ENCODE measurements at places on chromosomes 5 and 9.

DNA sequence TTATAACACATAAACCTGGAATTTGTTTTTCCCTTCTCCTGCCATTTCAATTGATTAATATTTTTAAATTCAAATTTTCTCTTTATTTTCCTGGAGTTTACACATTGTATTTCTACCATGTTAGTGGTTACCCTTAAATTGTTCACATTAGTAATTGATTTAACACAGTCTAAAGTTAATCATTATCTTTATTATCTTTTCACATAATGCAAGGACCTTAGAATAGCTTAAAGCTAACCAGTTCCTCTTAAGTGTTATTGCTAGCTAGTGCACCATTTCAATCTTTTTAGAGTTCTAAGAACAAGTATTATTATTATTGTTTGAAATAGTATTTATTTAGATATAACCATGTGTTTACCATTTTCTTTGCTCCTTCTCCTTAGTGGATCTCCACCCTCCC lies 251.2 kb upstream of the FBXL7 start:
- no peak for DNase-seq

- no peak for DNase-seq
Measured at GRCh38 chr5:74669821-74670220, 15.2 kb upstream of the HEXB start.

GRCh38 chr5:157212307-157212706 lies 31.7 kb downstream of the ITK start:
- no peak for DNase-seq

DNA sequence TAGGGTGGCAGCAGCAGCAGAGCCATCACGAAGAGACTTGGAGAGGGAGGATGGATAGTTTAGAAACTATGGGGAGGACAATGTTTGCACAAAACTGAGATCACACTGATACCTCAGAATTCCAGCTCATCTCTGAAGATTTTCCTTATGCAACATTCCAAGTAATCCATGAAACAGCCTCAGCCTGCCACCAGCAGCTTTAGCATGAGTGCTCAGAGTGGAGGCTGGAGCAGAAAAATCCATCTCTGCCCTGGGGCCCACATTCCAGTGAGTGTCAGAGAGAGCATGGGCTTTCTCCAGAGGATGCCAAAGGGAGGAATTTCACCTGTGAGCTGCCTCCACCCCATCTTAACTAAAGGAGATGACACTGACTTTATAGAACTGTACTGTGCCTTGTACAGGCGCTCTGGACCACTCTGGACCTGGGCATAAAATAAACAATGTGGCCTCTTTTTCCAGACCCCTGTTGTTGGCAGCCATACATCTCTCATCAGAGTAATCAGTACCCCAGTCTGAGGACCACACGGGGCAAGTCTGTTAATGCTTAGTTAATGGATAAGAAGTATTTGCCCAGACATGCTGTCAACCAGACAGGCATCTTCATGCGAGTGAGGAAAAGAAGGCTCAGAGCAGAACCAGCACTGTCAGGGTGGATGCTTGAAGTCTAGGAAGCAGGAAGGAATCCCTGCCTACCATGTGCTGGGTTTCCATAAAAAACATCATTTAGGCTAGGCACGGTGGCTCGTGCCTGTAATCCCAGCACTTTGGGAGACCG lies 440.9 kb downstream of the ENC1 start:
- no peak for DNase-seq

DNA sequence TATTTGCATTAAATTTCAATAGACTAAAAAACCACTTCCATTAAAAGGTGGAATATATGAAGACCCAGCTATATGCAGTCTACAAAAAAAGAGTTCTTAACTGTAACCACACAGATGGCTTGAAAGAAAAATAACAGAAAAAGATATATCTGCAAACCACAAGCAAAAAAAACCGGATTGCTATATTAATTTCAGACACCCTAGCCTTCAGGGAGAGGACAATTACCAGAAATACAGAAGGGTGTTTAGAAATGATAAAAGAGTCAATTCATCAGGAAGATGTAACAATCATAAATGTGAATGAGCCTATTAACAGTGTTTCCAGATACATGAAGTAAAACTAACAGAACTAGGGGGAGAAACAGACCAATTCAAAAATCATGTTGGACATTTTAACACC lies 56.9 kb upstream of the SMIM23 start:
- no peak for DNase-seq

- DNase-seq: no peak
Measured at GRCh38 chr5:55151923-55152842, 7.8 kb upstream of the GPX8 start.

DNA sequence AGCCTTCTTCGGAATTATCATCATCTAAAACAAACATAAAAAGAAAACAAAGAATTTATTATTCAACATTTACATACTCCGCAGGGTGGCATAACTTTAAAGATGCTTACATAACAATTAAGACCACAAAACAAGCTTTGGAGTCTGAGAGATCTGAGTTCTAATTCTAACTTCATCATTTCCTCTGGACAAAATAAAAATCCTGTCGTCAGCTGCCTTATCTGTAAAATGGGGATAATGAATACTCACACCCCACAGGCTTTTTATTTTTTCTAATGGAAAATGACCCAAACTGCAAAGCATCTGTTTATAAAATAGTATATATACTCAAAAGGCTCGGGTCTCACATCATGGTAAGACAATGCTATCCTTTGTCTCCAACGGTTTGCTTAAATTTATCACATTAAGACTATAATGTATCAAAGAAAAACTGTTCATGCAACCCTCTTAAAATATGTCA lies 4.3 kb downstream of the ARRDC3 start:
- DNase-seq: no peak

GRCh38 chr5:34923694-34924461 lies 5.5 kb upstream of the DNAJC21 start:
- no peak for DNase-seq

GRCh38 chr5:150222906-150223305 lies 33.0 kb downstream of the SLC6A7 start:
- DNase-seq: no peak

DNA sequence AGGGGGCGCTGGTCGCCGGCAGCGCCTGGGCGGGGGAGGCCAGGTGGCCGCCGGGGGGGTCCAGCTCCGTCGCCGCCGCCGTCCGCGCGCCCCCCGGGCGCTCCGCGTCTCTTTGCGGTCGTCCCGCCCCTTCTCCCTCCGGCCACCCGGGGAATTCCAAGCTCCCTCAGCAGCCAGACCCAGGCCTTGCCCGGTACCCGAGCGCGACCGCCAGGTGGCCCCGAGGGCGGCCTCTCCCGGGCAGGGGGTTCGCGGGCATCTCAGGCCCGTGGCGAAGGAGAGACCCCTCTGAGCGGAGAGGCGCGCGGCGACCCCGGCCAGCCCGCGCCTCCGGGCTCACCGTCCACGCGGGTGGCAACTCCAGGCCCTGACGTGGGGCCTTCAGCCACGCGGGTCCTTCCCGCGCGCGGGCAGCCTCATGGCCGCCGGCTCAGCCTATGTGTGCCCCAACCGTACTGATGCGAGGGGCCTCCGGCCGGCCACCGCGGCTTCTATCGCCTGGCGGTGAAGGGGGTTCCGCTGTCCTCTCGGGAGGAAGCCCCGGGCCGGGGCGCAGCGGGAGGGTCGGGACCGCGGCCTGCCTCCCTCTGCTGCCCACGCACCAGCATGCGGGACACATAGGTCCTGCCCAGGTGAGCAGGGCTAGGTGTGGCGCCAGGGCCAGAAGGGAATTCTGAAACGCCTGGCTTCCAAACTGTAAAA lies 529 bp upstream of the NRARP start:
- DNase-seq: no peak

DNA sequence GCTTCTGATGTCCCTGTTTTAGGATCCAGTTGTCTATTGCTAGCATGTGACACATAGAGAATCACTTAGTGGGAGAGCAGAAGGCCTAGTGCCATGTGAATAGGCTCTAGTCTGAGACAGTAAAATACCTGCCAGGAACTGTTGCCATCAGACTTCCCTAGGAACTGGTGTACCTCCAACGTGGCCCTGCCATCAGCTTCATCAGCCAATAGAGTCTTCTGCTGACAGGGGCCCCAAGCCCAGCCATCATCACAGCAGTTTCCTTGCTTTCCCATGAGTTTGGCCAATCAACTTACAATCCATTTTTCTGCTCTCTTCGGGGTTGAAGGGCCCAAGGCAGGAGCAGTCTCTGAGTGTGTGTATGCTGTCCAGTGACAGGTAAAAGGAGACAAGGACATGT lies 128.4 kb upstream of the ADRA1B start:
- DNase-seq: no peak

- DNase-seq: no peak
Measured at GRCh38 chr5:88824892-88825583, 57.9 kb downstream of the MEF2C start.

GRCh38 chr9:90960941-90961340 lies 159.3 kb downstream of the SYK start:
- DNase-seq: no peak

GRCh38 chr5:41065691-41066335 lies 5.3 kb downstream of the MROH2B start:
- no peak for DNase-seq

GRCh38 chr5:89303033-89303480 lies 420.1 kb upstream of the MEF2C start:
- DNase-seq: no peak

GRCh38 chr9:83327323-83327722 lies 210.9 kb downstream of the FRMD3 start:
- DNase-seq: no peak

DNA sequence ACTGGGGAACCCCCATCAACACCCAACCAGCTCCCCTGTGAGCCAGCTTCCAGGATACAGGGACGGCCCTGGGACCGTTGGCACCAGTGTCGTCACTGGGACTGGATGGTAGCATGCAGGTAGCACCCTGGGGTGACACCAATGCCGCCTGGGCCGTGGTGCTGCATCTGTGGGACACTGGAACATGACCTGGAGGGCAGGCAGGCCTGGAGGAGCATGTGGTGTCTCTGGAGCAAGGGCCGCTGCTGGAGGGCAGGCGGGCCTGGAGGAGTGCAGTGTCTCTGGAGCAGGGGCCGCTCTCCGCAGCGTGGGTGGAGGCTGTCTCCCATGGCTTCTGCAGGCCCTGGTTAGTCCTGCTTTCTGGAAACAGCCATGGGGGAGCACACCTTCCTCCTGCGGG lies 13.1 kb downstream of the LPCAT1 start:
- no peak for DNase-seq

GRCh38 chr5:100890461-100891008 lies 12.5 kb downstream of the ST8SIA4 start:
- DNase-seq: no peak

- no peak for DNase-seq
Measured at GRCh38 chr9:94990897-94991561, 264.5 kb downstream of the AOPEP start.

DNA sequence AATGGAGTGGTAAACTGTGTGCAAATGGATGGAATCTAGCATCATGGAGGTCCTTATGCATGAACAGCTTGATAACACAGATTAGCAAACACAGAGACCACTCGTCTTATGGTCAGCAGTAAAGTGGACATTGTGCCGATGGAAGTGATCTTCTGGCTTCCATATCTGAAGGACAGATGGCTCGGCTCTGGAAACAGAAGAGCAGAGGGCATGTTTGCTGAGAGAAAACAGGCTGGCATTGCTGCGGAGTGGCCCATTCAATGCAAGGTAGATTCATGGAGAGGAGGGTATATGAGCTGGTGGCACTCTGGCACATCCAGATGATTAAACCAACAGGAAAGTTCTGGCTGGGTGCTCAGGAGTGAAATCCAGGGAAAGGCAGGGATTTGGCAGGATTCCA lies 513.2 kb downstream of the DIRAS2 start:
- DNase-seq: no peak

GRCh38 chr5:57453728-57454127 lies 28.9 kb downstream of the ACTBL2 start:
- no peak for DNase-seq

Measured in stimulated activated CD4-positive, alpha-beta T cell treated with anti-CD3 and anti-CD28 coated beads, Interleukin-15, amount 100 ng/mL, for 1 hour (primary cell).